ENCODE measurements at places on chromosomes 4 and X.

GRCh38 chrX:45889471-45889870, 655.8 kb downstream of the ZNF674 start:
- DNase-seq, result no peak

DNA sequence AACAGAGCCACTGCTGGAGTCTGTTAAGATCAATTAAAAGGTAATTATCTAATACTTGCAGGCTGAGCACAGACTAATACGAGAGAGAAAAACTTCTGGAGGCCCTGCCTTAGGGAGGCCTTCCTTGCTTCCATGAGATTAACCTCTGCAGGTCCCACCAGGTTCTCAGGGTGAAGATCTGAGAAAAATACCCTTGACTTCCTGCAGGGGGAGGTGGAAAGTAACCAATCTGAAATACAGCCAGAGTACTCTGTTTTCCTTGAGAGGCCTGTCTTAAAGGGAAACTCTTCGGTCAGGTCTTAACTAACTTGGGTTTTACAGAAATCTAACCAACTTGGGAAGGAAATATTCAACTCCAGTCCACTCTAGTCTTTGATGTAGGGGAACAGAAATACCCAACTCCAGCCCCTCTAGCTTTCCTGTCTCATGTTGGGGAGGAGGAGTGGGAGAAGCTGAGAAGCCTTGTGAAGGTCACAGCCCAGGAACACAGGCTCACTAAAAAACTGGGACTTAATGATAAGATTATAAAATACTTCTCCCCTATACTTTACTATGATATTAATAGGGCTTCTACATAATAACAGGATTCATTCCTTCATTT, 77.1 kb downstream of the TBCK start:
- DNase-seq, result peak; percentile 4

DNA sequence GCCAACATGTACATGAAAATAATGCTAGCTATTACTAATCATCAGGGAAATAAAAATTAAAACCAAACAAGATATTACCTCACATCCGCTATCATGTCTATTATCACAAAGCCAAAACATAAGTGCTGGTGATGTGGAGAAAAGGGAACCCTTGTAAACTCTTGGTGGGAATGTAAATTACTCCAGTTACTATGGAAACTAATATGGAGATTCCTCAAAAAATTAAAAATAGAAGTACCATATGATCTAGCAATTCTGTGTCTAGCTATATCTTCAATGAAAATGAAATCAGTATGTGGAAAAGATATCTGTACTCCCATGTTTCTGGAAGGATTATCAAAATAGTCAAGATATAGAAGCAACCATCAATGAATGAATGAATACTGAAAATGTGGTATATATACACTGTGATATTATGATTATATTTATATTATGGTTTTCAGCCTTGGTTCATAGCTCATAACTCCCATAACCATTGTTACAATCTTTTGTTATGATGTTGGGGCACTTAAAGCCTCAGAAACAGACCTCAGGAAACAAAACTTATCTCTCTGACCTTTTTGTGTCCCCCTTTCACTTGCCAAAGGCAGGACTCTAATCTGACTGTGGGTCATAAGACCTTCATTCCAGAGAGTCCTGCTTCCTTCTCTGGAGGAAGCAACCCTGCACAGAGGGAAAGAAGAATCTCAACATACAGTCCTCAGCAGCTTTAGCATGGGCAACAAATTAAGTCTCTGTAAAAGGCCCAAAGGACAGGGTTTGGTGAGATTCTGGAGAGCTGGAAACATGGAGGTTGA, 933.2 kb downstream of the ADGRL3 start:
- no peak for DNase-seq

GRCh38 chrX:12946838-12947544, 27.9 kb upstream of the TMSB4X start:
- no peak for DNase-seq

DNA sequence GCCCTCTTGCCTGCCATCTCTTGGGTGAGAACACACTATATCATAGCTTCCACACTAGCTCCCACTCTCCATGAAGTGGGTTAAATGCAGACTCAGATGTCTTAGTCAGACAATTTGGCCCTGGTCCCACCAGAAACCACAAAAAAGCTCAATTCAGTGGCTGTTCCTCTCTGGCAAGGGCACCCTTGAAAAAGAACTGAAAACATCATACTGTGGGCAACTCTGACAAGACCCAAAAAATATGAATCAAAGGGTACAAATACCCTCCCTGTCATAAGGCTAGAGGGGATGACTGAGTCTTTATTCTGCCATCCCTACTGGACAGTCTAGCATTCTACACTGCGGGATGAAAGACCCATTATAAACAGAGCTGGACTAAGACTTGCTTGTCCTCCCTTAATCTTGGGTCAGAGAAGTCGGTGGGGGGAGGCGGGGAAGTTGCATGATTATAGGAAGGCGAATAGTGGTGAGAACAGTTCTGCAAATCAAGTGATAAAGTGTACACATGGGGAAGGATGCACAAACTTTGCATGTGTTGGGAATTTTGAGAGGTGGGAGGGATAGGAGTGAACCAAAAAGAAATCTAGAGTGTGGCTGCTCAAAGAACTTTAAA, 172.1 kb downstream of the OPHN1 start:
- DNase-seq, result no peak

GRCh38 chr4:45679411-45679810, 444.4 kb downstream of the GABRG1 start:
- no peak for DNase-seq

DNA sequence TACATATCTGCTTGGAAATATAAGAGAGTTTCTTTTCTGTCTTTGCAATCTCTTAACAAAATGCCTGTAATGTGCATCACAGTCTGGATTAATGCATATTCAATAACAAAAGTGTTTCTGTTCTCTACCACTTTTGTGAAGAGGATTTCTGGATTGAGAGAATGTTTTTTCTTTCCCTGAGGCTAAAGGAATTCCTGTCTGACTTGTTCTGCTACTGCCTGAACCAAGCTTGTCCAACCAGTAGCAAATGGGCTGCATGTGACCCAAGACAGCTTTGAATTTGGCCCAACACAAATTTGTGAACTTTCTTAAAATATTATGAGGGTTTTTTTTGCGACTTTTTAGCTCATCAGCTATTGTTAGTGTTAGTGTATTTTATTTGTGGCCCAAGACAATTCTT, 1133.9 kb downstream of the SH3BGRL start:
- DNase-seq, result no peak

DNA sequence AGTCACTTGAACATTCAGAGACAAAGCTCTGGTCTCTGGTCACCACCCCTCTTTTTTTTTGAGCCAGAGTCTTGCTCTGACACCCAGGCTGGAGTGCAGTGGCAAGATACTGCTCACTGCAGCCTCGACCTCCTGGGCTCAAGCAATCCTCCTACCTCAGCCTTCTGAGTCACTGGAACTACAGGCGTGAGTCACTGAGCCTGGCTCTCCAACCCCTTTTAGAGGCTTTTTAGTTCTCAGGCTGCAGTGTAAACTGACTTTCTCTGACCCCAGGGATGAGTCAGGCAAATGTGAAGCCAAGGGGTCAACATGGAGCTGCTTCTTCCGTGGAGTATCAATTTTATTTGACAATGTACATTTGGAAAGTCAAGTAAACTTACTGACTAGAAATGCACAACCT, 229.2 kb downstream of the PTTG2 start:
- no peak for DNase-seq

GRCh38 chrX:107610667-107611066, 17.6 kb upstream of the PRPS1 start:
- DNase-seq, result no peak

- DNase-seq, result peak; percentile 8
These were observed 136.2 kb downstream of the CFAP299 start for GRCh38 chr4:80471756-80472155.

DNA sequence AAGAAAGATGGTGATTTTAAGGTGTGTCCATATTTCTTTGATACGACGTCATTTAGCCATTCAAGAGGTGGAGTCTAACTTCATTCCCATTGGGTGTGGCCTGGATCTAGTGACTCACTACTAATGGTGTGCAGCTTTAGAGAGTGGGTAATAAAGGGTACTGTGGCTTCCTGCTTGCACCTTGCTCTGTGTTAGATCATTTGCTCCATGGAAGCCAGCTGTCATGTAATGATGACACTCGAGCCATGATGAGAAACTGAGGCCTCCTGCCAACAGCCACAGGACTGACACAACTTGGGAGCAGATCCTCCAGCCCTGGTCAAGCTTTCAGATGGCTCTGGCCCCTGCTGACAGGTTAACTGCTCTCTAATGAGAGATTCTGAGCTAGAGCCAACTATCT, 82.0 kb downstream of the UNC5C start:
- no peak for DNase-seq

- DNase-seq, result no peak
These were observed 46.9 kb upstream of the HSD17B10 start for GRCh38 chrX:53481093-53481492.

DNA sequence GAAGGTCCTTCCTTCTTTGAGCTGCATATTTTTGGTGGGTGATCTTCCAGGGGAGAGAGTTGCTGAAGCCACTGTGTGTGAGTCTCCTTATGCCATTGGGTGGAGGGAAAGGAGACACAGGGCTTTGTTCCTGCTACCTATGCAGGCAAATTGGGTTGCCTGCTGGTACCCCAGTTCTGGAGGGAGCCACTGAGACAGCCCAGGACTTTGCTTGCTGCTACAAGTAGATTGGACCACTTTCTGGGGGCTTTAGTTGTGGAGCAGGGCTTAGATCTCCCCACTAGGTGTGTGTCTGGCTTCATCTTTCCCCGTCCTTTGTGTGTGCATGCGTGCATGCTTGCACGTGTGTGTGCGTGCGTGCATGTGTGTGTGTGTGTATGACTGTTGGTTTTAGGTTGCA, 10.0 kb downstream of the CITED1 start:
- no peak for DNase-seq

- DNase-seq, result no peak
These were observed 18.7 kb upstream of the SPANXB1 start for GRCh38 chrX:140983730-140984129.

DNA sequence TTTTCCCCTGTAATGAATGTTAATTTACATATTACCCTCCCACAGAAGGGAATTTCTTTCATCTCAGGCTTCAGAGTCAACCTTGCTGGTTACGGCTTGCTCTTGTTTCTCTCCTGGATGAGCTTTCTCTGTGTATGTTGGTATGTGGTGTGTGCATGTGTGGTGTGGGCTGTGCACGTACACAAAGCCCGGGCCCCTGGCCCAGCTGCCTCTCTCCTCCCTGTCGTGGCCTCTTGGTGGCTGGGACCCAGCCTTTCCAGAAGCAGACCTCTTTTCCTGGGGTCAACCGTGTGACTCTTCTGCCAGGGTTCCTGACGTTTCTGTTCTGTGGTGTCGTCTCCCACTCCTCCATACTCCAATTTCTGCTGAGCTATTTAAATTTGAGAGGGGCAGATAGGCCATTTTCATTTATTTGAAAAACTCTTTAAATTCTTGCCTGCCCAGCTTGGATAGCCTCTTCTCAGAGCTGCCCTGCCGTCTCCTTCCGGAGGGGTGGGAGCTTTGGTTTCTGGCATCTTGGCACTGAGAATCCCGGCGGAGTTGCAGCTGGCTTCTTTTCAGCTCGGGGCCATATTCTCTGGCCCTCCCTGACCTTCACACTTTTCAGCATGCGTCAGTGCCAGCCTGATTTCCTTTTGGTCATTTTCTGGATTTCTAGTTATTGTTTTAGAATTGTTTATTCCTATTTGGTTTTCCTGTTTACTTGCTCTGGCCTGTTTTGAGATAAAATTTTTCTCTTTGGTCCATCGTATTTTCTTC, 25.1 kb downstream of the FHDC1 start:
- DNase-seq, result no peak

- no peak for DNase-seq
These were observed 48.0 kb upstream of the TRIM2 start for GRCh38 chr4:153156263-153156662.

DNA sequence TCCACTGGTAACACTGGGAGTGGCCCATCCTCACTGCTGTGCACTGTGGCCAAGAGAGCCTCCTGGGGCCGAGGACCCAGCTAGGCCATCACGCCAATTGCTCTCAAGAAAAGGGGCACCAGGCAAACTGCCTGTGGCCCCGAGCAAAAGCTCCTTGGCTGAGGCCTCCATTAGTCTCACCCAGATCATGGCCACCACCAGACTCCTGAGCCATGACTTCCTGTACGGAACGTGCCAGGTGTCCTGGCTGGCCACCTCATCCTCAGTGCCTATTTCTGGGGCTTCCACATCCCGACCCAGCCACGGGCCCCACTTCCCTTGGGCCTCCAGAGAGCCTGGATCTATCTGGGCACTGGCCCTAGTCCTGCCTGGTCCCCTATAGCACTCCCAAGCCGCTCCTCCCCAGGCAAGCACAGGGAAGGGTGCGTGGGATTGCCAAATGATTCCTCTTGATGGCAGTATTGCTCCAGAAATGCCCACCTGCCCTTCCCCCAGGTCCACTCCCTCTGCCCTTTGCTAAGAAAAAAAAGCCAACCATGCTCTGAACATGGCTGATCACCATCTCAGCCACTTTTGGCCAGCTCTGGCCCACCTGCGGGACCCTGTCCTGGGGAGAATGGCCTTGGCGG, 212.6 kb upstream of the AGTR2 start:
- DNase-seq, result no peak

GRCh38 chrX:136806891-136807410, 26.2 kb upstream of the ARHGEF6 start:
- no peak for DNase-seq

- DNase-seq, result no peak
These were observed 4.4 kb downstream of the ANK2 start for GRCh38 chr4:113053883-113054282.

- DNase-seq, result no peak
These were observed 4.8 kb downstream of the ELK1 start for GRCh38 chrX:47645530-47645929.

DNA sequence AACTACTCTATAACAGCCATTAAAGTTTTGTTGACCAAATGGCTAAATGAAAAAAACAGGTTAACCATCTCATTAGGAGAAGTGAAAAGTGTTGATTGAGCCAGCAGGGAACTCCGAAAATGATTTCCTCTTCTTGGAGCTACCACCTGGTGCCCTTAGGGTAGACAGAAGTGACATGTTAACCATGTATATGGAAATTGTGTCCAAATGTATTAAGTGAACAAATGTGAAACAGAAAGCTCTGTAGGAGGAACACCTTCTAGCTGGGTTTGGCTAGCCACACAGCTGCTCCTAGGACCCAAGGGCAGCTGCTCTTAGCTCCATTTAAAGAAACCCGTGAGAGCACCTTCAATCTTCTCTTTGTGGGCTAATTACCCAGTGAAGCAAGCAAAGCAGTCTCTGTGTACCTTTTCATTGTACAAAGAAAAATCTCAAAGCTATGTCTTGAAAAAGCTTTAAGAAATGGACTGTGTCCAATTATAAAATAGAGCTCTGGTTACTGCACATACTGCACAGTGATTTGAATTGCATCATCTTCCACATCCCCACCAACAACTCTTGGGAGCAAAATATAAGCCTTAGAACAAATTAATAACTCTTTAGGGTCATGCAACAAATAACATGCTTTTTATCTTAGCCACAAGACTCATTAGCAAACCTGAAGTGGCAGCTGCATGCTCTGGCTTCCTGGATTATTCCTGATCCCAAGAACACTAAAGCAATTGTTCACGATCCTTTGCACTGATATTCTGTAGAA, 59.2 kb upstream of the PARM1 start:
- DNase-seq, result no peak
